ENCODE measurements at places on chromosomes 2 and 18. TPM values are rescaled to one million over a fixed set of nuclear protein-coding genes. Genes with fewer than 3 reads are reported as not detected.

- no peak for DNase-seq
Observed at GRCh38 chr18:13281406-13281805, 62.8 kb downstream of the LDLRAD4 start.

- DNase-seq, result no peak
Observed at GRCh38 chr2:172083628-172084394, 1.5 kb upstream of the DLX1 start.

The IL37 gene
- not detected for total RNA-seq

The SLC5A7 gene
- not detected for total RNA-seq

The THUMPD2 gene
- total RNA-seq, result 10.8 TPM

The DGUOK gene
- 81.2 TPM for total RNA-seq

GRCh38 chr18:79147014-79147413 lies 77.8 kb downstream of the ATP9B start:
- no peak for DNase-seq

DNA sequence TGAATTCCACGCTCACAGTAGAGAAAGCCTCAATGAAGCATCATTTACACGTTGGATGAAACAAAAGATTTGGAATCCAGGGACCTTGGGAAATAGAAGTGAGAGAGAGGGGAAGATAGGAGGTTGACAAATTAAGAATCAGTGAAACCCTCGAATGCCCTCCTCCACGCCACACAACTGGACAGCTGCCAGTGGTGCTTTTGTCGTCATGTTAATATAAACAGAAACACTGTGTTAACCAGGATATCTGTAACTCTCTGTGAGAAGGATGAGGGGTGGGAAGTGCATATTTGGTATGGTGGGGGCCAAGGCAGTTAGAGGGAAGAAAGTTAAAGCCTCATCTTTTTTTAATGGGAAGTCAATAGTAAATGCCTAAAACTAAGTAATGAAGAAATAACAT lies 108.7 kb downstream of the GFPT1 start:
- peak; percentile 82 for DNase-seq

DNA sequence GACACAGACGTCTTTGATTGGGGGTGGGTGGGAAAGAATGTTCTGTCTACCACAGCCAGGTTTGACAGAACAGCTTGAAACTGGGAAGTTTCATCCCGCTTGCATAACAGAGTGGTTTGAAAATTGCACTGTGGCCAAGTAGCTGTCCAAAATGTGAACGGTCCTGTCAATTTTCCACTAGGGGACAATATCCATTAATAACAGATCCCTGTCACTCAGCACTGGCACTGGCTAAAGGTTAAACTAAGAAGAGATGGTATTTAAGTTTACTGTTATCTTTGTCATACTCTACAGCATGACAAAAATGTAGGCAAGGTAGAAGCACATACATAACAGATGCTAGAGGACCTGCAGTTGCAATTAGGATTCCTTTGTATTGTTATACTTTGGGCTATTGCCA lies 55.6 kb upstream of the ACMSD start:
- DNase-seq, result no peak

The MATN3 gene
- total RNA-seq, result 3.9 TPM

GRCh38 chr18:72375618-72376017 lies 168.5 kb downstream of the CBLN2 start:
- peak; percentile 29 for DNase-seq

GRCh38 chr2:32572737-32573136 lies 55.1 kb upstream of the TTC27 start:
- no peak for DNase-seq

DNA sequence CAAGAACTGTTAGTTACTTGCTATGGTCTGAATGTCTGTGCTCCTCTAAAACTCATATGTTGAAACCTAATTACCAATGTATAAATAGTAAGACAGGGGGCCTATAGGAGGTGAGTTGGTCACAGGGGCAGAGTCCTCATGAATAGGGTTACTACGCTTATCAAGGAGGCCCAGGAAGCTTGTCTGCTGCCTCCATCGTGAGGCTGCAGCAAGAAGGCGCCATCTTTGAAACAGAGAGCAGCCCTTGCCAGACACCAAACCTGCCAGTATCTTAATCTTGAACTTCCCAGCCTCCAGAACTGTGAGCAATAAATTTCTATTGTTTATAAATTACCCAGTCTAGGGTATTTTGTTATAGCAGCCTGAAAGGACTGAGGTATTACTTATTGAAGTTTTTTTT lies 79.1 kb downstream of the TGIF1 start:
- DNase-seq, result no peak

The POTEC gene
- under 0.01 TPM for total RNA-seq

DNA sequence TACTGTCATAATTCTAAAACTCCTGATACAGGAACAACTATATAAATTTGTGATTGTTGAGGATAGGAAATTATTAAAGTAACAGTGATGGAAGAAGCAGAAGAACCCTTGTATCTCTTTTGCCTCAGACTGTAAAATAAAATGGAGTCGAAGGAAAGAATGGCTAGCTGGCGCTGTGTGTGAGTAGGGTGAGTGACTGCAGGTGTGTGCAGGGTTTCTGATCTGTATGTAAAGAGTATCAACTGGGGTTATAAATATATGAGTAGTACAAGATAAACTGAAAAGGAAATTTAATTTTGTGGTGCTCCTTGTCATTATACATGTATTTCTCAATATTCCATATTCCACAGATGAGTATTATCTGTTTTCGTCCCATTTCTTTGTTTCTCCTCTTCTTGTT lies 15.2 kb downstream of the POLI start:
- DNase-seq, result no peak

- no peak for DNase-seq
Observed at GRCh38 chr18:23359421-23359820, 93.7 kb upstream of the RIOK3 start.

The SLC16A14 gene
- 3.5 TPM for total RNA-seq

DNA sequence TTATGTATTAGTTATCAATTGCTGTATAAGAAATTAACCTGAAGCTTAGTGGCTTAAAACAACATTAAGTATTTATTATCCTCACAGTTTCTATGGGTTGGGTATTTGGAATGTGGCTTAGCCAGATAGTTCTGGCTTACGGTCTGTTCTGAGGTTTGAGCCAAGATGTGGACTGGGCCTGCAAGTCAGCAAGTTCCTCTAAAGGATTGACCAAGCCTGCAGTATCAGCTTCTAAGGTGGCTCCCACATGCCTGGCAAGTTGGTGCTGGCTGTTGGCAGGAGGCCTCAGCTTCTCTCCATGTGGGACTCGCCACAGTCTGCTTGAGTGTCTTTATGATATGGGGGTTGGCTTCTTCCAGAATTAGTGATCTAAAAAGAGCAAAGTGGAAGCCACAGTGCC lies 45.0 kb upstream of the TCF4 start:
- DNase-seq, result no peak

The ABCG8 gene
- not detected for total RNA-seq

The CRYBA2 gene
- not detected for total RNA-seq

The CPO gene
- total RNA-seq, result not detected

The CD8B2 gene
- not detected for total RNA-seq

DNA sequence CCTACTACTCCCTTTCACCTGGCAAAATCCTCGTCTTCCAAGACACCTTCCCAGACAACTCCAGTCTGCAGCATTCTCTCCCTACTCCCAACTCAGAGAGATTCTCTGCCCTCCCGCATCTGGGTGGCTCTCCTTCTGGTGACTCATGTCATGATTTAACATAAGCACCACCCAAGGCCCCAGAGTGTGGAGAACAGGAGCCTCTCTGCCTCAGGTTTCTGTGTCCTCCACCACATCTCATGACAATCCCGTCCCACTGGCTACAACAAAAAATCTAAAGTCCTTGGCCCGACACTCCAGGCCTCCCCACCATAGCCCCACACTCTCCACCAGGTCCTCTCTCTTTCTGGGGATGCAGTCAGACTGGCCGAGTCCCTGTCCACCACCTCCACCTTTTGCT lies 197.1 kb downstream of the BCL11A start:
- DNase-seq, result no peak

The MTCL1 gene
- 80.5 TPM for total RNA-seq

GRCh38 chr2:238459081-238459629 lies 32.4 kb downstream of the ASB1 start:
- DNase-seq, result peak; percentile 42

GRCh38 chr2:191593622-191594385 lies 84.1 kb upstream of the NABP1 start:
- no peak for DNase-seq

- no peak for DNase-seq
Observed at GRCh38 chr18:75154997-75155396, 53.9 kb downstream of the PTGR3 start.

DNA sequence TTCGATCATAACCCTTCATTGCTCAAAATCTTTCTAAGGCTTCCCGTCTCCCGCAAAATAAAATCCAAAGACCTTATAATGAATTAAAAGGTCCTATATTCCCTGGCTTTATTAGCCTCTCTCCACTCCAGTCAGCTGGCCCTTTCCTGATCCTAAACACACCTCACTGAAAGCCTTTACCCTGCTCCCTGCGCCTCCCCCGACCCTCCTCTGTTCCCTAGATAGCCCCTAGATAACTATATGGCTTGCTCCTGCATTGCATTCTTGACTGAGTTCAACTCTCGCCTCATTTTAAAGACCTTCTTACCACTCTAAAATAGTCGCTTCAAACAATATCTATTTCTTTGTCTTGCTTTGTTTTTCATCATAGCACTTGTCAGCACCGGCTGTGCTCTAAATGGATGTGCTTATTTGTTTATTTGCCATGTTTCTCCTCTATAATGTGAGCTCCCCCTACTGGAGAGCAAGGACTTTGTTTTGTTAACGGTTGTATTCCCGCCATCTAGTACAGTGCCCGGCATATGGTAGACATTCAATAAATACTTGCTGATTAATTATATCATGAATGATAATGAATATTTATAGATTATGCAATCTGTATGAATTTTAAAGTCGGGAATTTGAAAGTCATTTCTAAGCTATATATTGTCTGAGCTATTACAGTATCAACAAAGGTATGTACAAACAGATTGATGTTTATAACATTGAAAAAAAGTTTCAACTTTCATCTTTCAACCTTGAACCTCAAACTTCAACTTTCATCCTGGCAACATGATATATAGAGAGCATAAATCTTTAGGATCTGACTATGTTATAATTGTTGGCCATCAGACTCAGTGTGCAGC lies 32.4 kb upstream of the VIT start:
- peak; percentile 84 for DNase-seq

GRCh38 chr2:241893265-241893664 lies 23.7 kb downstream of the RTP5 start:
- no peak for DNase-seq

GRCh38 chr2:169828141-169828811 lies 1.0 kb downstream of the UBR3 start:
- peak; percentile 52 for DNase-seq

The ASB1 gene
- 21.2 TPM for total RNA-seq

GRCh38 chr2:223729781-223730180 lies 107.6 kb downstream of the AP1S3 start:
- no peak for DNase-seq

DNA sequence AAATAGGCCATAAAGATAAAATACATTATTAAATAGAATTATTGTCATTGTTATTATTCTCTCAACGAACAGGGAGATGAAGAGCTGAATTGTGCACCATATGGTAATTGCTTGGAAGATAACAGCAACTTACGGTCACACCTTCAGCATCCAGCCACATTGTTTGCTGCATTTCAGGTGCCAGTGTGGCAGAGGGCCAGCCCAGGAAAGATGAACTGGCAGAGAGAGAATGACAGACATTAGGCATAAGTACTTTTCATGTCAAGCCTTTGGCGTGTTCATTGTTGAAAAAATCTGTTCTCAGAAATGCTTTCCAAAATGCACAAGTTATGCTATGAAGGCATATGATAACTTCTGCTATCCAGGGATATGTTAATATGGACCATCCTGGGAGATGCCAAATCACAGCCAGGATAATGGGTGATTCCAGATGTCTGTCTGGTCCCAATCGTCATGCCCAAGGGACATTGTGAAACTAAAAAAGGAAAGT lies 748.6 kb upstream of the PIK3C3 start:
- no peak for DNase-seq

GRCh38 chr18:60935041-60935910 lies 398.0 kb upstream of the CDH20 start:
- DNase-seq, result no peak

DNA sequence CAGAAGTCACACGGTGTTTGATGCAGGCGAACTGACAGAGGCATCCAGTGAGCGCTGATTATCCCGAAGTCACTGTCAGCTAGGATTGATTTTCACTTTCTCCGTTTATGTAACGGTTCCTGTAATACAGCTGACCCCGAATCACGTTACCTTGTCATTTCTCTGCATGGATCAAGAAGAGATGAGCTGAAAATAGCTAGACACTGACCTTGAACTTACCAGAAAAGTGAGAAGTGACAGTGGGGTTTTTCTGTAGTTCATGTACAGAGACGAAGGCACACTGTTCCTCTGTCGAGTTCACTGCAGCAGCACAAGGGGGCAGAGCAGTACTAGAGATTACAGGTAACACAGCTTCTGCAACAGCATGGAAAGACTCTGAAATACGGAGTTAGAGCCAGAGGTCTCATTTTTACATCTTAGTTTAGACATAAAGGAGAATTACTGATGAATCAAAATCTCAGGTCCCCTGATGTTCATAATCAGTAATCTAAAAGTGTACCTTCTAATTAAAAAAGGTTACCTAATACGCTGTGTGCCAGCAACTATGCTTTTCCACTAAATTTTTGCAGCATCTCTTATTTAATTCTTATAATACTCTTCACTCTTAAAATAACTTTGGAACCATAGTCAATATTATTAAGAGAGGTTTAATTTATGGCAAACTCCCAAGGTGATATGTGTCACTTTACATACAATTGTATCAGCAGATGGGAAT lies 33.1 kb downstream of the ARHGAP15 start:
- DNase-seq, result peak; percentile 42

GRCh38 chr2:187263675-187264560 lies 184.1 kb downstream of the CALCRL start:
- no peak for DNase-seq

DNA sequence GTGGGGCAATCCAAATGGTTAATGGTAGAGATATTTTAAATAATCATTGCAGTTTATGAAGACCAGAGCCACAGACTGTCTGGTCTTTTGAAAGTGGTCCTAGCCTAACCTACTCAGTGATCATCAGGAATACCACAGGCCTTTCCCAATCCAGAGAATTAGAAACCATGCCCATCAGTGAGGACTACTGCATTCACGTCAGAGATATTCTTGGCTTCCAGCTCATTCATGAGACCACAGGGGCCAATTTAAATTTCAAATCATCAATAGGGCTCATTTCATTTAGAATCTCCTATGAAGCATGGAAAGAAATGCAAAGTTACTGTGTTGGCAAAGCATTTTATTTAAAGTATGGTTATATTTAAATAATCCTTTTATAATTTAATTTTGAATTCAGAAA lies 362.3 kb upstream of the KCNJ3 start:
- DNase-seq, result no peak

Measured in fibroblast of villous mesenchyme (primary cell).